Thyroid gland (tissue), 4 donors: ENCODE measurements at places on chromosomes 12 and 14. TPM values are rescaled to one million over a fixed set of nuclear protein-coding genes. Genes with fewer than 3 reads are reported as not detected.

GPR84 gene
- total RNA-seq = 0.39 TPM

PNN gene
- total RNA-seq = 45.7 TPM

- H3K4me1 ChIP-seq = peaks cover 30% of the 10 kb centered on the region
- no peaks in the 10 kb centered on the region for H3K36me3 ChIP-seq
- H3K27ac ChIP-seq = no peak overlapping the region
- no peak overlapping the region for H3K4me3 ChIP-seq
- DNase-seq = peak; percentile 86
These were observed 3.4 kb upstream of the NXPH4 start for GRCh38 chr12:57213058-57213715.

GRCh38 chr12:127655691-127656090 lies 611.3 kb upstream of the TMEM132C start:
- no peak overlapping the region for H3K27ac ChIP-seq
- DNase-seq = no peak
- no peaks in the 10 kb centered on the region for H3K4me1 ChIP-seq
- no peaks in the 10 kb centered on the region for H3K27me3 ChIP-seq
- H3K4me3 ChIP-seq = no peak overlapping the region
